ENCODE measurements at places on chromosomes 6 and 20. TPM values are rescaled to one million over a fixed set of nuclear protein-coding genes. Genes with fewer than 3 reads are reported as not detected.

The SOX4 gene
- total RNA-seq, result 0.71 TPM

- DNase-seq, result no peak
- no peak overlapping the region for H3K27ac ChIP-seq
- H3K27me3 ChIP-seq, result no peaks in the 10 kb centered on the region
- no peak overlapping the region for H3K4me3 ChIP-seq
- no peaks in the 10 kb centered on the region for H3K36me3 ChIP-seq
- no peaks in the 10 kb centered on the region for H3K4me1 ChIP-seq
Measured at GRCh38 chr6:56406276-56407269, 159.2 kb upstream of the COL21A1 start.

DNA sequence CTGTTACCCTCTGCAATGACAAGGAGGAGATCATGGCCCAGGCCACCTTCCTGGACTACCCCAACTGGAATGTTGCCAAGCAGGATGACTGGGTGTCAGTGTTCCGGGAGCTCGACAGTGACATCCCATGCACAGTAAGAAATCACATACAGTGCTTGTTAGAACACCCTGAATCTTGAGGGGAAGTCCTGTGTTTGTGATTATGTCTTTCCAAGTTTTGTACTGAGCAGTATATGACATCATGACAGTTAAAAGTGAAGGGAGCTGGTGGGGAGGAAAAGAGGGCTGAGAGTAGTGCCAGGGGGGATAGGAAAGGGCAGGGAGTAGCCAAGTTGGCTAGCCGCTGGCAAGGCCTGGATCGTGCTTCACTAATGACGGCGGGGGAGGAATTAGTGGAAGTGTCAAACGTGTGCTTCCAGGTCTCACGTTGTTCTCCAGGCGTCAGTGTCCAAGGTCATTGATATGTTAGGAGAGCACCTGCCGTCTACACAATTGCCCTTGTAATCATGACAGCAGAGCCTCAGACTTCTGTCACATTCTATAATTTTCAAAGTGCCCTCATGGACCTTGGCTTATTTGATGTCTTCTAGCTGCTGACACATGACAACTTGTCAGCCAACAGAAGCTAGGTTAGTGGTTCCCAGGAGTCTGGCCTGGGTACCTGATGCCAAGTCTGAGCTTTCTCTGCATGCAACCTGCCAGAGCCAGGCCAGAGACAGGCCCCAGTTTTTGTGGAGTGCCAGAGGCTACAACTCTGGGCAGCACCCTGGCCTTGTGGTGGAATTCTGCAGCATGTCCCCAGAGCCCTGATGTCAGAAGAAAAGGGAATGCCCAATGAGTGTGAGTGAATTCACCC is 18.8 kb downstream of the CFAP61 start:
- no peaks in the 10 kb centered on the region for H3K4me1 ChIP-seq
- H3K27ac ChIP-seq, result no peak overlapping the region
- no peak overlapping the region for H3K4me3 ChIP-seq
- H3K27me3 ChIP-seq, result peaks cover 11% of the 10 kb centered on the region
- H3K36me3 ChIP-seq, result no peaks in the 10 kb centered on the region

- no peak for DNase-seq
Measured at GRCh38 chr6:131949620-131949908, 1.6 kb downstream of the CCN2 start.

GRCh38 chr20:19828232-19828631 is 70.2 kb downstream of the RIN2 start:
- H3K4me1 ChIP-seq, result peaks cover 17% of the 10 kb centered on the region
- no peak overlapping the region for H3K27ac ChIP-seq
- no peak overlapping the region for H3K4me3 ChIP-seq
- peak; percentile 44 for DNase-seq
- no peaks in the 10 kb centered on the region for H3K36me3 ChIP-seq
